ENCODE measurements at places on chromosomes 11 and 22.

DNA sequence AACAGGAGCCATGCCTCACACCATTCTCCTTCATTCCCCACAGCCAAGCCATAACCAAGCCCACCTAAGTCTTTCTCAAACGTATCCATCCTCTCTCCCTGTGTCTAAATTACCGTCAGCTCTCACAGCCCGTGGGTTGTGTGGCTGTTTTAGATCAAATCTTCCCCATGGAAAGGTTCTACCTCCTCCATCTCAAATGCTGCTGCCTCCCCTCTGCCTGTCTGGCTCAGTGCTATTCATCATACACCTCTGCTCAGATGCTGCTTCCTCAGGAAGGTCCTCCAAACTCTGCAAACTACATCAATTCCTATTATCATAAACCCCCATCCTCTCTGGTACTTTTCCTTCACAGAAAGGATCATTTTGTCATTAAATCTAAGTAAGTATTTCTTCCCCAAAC is 15.1 kb downstream of the NFRKB start:
- no peak for DNase-seq

DNA sequence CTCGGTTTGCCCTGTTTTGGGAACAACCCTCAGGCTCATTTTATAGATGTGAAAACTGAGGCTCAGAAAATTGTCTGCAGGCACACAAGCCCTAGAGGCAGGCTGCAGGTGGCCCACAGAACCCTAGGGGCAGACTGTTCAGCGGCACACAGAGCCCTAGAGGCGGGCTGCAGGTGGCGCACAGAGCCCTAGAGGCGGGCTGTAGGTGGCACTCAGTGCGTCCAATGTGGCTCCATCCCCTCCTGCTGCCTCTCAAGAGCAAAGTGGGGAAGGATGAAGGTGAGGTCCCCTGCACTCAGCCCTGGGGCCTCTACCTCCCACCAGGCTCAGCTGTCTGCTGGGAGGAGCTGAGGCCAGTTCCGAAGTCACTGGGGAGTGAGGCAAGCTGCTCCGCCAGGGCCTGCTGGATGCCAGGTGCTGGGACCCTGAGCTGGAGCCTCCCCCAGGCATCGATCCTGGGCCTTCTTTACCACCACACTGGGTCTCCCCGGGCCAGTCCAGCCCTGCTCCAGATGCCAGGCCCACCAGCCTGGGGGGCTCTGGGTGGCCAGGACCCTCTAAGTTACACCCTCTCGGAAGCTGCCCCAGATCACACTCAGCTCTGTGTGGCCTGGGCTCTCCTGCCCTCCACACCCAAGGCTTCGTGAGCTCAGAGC is 2.3 kb downstream of the ACY3 start:
- peak; percentile 65 for DNase-seq

- DNase-seq: no peak
Observed at GRCh38 chr22:50712341-50713007, 25.5 kb upstream of the ACR start.

- no peak for DNase-seq
Observed at GRCh38 chr22:28779833-28780232, 7.3 kb downstream of the CCDC117 start.

DNA sequence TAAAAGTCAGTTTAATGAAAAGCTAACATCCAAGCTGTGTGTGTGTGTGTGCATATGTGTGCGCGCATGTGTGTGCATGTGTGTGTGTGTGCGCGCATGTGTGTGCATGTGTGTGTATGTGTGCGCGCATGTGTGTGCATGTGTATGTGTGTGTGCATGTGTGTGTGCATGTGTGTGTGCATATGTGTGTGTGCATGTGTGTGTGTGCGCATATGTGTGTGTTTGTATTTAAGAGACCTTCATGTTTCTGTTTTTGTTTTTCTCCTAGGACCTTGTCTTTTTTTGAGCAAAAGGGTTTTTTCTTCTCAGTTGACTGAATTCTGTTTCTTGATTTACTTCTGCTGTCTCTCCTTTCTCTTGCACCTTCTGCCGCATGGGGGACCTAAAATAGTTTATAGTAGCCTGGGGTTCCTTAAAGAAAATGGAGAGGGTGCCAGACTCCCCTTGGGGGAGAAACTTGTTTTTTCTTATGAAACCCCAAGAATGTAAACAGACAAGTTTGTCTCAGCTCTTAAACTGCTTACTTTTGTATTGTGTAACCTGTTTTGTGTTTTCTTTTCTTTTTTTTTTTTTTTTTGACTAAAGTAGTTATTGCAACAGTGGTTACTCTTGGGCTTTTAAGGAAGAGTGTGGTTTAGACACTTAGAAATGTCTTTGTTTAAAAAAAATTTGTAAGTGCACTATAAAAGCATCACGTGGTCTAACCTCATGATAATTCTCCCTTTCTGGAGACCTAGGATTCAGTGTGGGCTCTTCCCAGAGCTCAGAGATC is 53.0 kb downstream of the OSBPL5 start:
- no peak for DNase-seq

DNA sequence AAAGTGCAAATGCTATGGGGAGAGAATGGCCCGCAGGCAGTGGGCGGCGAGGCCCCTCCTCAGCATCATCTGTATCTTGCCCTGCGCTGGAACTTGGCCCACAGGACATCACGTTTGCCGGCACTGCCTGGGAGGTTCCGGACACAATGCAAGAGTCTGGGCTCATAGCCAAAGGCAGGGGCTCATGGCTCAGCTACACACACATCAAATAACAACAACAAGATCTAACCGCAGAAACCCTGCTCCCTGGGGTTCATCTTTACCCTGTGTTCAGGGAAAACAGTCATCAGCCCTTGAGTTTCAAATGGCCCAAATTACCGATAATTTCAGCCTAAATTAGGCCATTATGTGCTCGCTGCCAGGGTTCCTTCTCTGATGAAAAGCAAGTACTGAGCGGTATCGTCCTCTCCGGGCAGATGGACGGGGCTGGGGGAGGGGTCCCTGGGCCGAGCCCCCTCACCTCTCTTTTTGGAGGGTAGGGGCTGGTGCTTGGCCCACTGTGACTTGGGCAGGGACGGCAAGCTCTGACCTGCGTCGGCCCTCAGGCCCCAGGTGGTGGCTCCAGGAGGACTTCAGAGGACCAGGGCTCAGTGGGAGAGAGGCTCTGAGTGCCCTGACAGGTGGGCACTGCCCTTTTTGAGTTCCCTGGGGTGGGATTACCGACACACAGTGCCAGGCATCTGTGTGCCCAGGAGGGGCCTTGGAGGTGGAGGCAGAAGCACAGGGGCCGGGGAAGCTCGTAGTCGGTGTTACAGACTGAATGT is 25.0 kb upstream of the GAL start:
- DNase-seq: no peak

DNA sequence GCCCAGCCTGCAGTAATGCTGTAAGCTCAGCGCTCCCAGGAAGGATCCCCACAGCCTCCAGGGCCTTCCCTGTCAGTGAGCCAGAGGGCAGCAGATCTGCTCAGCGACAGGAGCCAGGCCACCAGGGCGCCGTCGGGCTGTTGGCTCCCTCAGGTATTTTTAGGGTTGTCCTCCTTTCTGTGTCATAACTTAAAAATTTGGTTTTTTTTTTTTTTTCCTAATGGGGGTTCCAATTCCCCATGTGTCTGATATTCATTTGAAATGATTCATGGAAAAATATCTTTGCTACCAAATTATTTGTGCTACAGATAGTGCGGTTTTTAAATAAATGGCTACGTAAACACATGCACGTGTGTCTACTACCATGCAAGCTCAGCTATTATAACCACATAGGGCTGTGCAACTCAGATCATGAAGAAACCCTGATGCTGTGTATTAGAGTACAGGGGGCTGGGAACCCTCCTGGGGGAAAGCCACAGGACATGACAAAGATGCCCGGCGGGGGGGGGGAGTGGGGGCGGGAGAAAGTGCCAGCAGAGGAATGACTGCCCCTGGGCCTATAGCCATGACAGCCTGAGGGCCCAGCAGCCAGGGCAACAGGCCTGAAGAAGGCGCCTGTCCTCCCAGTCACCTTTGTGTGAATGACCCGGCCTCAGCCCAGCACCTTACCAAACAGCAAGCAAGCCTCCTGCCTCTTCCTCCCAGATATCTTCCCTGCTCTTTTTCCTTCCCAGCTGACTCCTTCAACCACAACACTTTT is 89.3 kb downstream of the NAT10 start:
- DNase-seq: no peak

DNA sequence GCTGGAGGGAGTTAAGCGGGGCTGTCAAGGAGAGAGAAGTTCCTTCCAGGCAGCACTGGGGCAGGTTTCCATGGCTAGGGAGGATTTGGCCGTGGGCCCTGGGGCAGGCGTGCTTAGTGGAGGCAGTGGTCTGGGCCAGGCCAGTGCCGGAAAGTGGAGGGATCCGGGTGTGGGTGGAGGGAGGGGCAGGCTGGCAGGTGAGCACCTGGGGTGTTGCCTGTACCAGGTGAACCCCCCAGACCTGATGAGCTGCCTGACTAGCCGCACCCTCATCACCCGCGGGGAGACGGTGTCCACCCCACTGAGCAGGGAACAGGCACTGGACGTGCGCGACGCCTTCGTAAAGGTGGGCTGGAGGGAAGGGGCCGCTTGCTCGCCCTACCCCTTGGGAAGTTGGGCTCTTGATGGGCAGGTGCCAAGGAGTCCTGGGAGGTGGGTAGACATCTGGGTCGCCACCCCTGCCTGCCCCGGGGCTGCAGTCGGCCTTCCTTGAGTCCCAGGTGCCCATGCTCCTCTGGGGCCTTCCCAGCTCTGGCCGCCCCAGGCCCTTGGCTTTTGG is 32.0 kb downstream of the MYO7A start:
- DNase-seq: no peak

- DNase-seq: no peak
Observed at GRCh38 chr11:8586805-8587204, 7.2 kb downstream of the STK33 start.

DNA sequence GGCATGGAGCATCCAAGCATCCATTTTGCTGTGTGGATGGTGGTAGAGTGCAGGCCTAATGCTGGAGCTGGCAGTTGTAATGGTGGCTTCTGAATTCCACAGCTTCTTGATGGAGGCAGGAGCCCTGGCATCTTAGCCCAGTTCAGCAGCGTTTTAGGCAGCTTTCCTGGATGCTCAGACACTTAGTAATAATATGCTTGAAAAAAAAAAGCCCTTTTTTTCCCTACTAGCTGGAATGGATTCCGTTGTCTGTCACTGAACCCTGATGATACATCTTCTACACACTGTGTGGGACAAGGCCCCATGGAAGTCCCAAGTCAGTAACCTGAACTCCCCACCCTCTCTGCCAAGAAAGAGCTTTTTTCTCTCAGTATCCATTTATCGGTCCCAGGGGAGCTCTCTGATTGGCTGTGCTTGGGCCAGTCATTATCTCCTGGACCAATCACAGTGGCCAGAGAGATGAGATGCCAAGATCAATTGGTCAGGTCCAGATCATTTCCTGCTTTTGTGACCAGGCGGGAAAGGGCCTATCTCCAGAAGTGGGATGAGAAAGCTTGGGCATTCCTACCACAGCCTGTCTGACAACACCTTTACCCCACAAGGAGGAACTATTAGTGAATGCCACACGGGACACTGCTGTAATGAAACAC is 34.2 kb downstream of the MCM5 start:
- no peak for DNase-seq

DNA sequence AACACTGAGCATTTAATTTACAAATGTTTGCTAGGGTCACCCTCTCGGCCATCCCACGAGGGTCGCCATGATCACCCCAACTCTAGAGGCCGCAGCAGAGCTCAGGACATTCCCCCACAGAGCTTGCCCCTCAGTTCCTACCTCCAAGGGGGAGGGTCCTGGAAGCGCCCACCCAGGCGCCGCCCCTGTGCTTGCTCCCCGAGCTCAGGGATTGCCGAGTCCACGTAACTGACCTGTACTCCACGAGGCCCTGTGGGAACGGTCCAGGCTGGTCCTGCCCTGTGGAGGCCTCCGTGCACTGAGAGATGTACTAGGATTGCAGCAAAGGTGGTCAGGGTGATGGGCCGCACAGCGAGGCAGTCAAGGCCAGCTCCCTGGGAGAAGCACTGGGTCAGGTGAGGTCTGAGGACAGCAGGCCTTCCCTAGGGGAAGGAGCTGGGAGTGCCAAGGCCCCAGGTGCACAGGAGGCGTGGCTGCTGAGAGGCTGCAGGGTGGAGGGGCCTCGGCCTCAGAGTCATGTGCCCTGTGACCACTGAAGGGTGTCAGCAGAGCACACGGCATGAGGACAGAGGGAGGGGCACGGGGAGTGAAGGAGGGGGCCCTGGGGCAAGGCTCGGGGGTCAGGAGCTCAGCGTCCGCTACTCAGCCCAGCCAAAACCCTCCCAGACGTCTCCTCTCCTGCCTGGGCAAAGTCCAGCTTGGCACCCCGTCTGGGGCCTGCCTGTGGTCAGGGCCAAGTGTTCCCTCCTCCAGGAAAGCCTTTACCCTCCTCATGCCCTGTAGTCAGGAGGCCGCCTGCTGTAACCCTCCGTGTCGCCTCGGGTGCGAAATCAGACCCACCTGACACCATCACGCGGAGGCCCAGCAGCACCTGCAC is 2.4 kb upstream of the MIOX start:
- DNase-seq: no peak

- no peak for DNase-seq
Observed at GRCh38 chr11:12269446-12270214, 107.7 kb upstream of the PARVA start.

- DNase-seq: no peak
Observed at GRCh38 chr11:29256580-29256979, 760.2 kb downstream of the KCNA4 start.

DNA sequence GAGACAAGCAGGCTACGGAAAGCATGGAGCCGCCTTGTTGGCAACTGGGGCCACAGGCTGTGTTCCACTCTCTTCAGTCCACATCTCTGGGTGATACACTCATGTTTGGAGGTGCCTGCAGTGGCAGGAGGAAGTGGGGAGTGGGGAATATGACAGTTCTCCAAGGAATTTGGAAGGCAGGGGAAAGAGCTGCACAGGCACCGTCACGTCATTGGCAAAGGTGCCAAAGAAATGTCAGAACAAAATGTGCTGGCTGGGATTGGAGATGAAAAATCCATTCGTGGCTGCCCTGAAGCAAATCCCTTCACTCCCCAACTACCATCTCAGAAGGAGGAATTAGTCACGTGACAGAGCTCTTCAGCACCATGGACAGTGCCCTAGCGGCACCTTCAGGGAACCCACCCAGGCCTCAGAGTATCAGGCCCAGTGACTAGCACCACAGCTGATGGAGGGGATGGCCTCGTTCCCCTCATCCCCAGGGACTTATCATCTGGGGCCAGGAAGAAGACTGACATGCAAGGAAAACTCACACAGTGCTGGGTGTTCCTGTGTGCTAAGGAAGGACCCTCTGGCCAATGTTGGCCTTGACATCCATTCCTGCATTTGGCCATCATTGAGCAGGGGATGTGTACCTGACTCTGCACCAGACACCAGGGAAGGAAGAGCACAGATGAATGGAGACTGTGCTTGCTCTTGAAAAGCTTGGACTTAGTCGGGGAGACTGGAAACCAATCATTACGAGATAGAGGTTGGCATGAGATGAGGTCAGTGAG is 48.5 kb upstream of the PRDM11 start:
- DNase-seq: peak; percentile 19

DNA sequence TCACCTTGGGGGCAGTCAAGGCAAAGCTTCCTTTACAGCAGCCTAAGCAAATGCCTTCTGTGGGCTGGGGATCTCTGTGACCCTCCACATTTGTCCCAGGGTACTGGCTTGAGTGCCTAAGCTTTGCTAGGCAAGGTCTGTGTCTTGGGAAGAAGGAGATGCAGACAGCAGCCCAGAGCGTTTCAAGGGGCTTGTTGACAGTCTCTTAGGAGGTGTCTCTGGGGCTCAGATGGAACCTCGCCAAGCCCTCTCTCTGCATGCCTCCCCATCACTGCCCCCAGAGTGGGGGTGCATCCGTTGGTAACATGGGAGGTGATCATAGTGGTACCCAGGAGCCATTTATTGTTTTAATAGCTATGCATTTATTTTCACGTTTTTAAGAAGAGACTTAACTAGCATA is 29.1 kb upstream of the TMPRSS4 start:
- no peak for DNase-seq

- no peak for DNase-seq
Observed at GRCh38 chr11:66432597-66432996, 6.1 kb downstream of the MRPL11 start.

GRCh38 chr11:19263333-19263732 is 22.6 kb upstream of the E2F8 start:
- DNase-seq: no peak

Measured in CD4-positive, alpha-beta T cell treated with Interferon gamma for 1 hour (primary cell).